Right ventricle myocardium inferior (tissue), 1 donor: ENCODE measurements at places on chromosomes 7 and 10. TPM values are rescaled to one million over a fixed set of nuclear protein-coding genes. Genes with fewer than 3 reads are reported as not detected.

GRCh38 chr10:48541144-48541795 is 63.6 kb downstream of the ARHGAP22 start:
- no peak for DNase-seq

The PODXL gene
- total RNA-seq, result 59.0 TPM

The RELN gene
- total RNA-seq, result 0.62 TPM

- DNase-seq, result no peak
Observed at GRCh38 chr10:132616170-132616995, 78.8 kb downstream of the INPP5A start.

- peak; percentile 65 for DNase-seq
Observed at GRCh38 chr10:29420744-29421143, 131.9 kb downstream of the LYZL1 start.

- peak; percentile 43 for DNase-seq
Observed at GRCh38 chr10:97570789-97571471, 1.6 kb upstream of the ANKRD2 start.

GRCh38 chr10:6207658-6208057 is 4.9 kb downstream of the PFKFB3 start:
- no peak for DNase-seq

DNA sequence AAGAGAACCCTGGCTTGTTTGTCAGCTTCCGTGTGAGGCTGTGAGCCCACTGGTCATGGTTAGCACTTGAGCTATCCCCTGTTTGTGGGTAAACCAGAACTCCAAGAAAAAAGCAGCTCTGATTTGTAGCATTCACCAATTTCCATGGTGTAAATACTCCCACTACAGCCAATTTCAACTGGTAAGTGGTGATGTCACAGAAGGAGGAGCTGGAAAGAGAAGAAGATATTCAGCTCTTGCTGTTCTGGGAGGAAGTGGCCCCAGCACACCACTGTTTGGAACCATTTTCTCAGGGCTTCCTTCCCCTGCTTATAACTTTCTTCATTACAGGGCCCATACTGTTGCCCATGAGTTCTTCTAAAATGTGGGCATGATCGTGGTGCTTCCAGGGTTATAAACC is 500.1 kb upstream of the ZMIZ1 start:
- DNase-seq, result no peak

The FKBP9 gene
- total RNA-seq, result 124 TPM

The GPR26 gene
- total RNA-seq, result not detected

The AKR1C2 gene
- 29.7 TPM for total RNA-seq

The CHST15 gene
- 3.8 TPM for total RNA-seq

GRCh38 chr7:22934473-22935065 is 79.4 kb downstream of the HYCC1 start:
- no peak for DNase-seq

DNA sequence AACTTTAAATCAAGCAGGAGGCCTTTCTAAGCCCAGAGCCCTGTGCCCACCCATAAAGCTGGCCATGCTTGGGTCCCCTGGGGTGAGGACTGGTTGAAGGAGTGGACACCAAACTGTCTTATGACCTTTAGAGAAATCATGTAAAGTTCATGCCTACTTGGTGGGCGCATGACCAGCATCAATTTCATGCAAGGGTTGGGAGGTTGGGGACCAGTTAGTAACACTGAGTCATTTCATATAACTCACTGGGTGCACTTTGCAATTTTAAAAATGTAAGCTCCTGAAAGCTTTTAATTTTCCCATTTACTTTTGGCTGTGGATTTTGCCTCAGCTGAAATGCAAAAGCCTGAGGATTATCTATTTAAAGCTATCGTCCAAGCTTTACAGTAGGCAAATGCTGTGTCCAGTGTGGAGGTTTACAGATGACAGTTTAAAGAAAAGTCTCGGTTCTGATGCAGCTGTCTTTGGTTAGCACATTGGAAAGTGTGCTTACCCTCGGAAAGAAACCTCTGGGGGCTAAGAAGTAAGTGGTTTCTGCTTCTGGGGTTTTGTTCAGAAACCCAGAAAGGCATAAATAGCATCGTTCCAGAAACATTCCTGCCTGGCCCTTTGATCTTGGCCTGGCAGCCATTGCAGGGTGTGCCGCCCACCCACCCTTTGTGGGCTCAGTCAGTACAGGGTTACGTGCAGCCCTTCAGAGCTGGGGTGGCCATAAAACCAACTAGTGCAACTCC is 48.8 kb upstream of the CHST15 start:
- no peak for DNase-seq

GRCh38 chr7:69184339-69184738 is 413.9 kb upstream of the AUTS2 start:
- DNase-seq, result no peak

DNA sequence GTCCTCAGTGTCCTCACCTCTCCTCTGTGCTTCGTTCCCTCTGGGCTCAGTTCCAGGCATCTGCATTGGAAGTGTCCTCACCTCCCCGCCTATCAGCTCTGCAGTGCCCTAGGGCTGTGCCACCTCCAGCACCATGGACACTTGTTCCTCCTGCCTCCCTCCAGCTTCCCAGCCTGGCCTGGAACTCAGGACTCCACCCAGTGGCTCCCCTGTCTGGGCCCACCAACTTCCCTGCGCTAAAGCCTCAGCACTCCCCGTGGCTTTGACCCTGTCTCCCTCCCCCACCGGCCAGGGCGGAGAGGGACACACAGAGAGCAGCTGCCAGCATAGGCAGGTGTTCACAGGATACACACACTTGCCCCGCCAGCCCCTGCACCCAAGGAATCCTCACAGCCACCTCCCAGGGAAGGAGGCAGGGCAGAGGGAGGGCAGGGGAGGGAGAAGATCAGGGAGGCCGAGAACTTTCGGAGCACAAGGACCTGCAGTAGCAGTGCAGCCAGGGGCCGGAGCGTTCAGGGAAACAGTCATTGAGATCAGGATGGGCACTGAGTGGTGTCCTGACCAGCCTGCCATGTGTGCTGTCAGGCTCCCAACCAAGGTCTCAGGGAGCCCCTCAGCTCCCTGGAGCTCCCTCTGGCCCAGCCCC is 31.3 kb downstream of the ANXA8 start:
- peak; percentile 34 for DNase-seq
